ENCODE measurements at places on chromosomes 16 and 17.

- DNase-seq = no peak
Measured at GRCh38 chr16:48126801-48127644, 28.8 kb downstream of the ABCC12 start.

DNA sequence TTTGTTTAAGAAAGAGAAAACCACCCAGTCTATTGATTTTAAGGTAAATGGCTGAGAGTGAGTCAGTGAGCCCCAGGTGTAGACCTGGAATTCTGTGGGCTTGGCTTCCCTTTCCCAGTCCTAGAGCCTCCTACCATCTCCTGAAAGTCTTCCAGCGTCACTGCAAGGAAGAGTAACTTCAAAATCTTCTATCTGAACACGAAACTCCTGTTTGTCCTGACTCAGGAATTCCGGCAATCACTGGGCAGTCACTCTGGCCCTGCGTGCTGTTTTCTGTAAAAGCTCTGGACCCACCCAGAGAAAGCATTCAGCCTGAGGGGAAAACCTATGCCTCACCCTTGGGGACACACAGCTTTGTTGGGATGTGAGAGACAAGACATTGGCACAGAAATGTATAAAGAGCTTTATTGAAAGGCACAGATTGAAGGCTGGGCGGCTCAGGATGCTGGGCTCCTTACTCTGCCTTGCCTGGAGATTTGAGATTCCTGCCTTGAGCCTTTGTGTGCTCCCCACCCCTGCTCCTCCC is 15.9 kb downstream of the MINK1 start:
- no peak for DNase-seq

- no peak for DNase-seq
Measured at GRCh38 chr17:44038604-44039011, 23.8 kb upstream of the TMEM101 start.

DNA sequence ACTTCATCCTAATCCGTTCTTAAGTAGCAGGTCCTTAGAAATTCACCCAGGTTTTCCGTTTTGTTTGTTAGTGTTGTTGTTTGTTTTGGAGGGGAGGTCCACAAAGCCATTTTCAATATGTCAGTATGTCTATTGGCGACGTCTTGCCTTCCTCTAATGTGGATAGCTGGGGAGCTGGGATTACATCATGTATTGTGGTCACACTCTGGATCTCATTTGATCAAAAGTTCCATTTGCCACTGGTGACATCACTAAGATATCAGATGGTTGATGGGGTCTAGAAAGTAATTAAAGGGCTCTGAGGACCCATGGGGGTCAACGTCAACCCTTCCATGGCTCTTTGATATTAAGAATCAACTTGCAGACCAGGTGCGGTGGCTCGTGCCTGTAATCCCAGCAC is 2.7 kb upstream of the EPN3 start:
- DNase-seq = no peak

DNA sequence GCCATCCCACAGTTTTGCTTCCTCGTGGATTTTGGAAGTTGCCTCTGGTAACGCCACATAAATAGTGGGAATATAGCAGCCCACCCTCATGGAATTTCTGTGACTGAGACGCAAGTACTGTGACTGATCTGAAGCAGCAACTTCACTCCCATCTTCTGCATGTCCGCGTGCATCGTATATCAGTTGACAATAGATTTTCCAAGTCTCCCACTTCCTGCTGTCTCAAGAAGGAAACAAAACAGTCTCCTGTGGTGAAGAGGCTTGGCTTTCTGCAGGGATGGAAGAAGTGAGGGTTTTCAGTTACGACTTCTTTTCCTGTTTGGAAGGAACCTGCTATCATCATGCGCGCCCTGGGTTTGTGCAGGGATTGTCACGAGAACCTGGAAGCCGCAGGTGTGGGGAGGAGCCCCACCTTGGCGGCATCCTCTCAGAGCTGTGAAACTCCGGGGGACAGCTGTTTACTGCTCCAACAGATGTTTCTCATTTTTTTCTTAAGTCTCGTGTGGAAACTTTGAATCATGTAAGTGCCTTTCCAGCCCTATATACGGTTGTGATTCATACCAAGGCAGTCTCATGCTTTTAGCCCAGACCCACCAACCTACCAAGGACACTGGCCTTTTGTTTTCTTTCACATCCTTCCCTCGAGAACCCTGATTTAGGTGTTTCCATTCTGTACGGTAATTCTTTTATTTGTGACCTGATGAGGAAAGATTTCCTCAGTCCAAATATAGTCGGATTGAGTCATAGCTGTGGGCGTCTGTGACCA is 57.5 kb downstream of the WIPI1 start:
- no peak for DNase-seq

GRCh38 chr16:73053364-73054124 is 5.6 kb upstream of the ZFHX3 start:
- no peak for DNase-seq

DNA sequence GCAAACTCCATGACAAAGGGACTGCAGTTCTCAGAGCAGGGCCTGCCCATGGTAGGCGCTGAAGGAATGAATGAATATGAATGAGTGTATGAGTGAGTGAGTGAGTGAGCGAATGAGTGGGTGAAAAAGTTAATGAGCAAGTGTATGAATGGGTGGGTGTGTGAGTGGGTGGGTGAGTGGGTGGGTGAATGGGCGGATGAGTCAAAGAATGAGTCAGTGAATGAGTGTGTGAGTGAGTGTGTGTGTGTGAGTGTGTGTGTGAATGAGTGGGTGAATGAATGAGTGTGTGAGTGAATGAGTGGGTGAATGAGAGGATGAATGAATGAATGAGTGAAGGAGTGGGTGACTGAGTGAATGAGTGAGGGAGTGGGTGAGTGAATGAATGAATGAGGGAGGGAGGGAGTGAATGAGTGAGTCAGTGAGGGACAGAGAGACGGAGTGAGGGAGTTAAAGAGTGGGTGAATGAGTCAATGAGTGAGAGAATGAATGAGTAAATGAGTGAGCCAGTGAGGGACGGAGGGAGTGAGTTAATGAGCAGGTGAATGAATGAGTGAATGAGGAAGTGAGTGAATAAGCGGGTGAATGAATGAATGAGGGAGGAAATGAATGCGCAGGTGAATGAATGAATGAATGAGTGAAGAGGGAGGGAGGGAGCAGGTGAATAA is 11.1 kb upstream of the CHMP6 start:
- DNase-seq = no peak

DNA sequence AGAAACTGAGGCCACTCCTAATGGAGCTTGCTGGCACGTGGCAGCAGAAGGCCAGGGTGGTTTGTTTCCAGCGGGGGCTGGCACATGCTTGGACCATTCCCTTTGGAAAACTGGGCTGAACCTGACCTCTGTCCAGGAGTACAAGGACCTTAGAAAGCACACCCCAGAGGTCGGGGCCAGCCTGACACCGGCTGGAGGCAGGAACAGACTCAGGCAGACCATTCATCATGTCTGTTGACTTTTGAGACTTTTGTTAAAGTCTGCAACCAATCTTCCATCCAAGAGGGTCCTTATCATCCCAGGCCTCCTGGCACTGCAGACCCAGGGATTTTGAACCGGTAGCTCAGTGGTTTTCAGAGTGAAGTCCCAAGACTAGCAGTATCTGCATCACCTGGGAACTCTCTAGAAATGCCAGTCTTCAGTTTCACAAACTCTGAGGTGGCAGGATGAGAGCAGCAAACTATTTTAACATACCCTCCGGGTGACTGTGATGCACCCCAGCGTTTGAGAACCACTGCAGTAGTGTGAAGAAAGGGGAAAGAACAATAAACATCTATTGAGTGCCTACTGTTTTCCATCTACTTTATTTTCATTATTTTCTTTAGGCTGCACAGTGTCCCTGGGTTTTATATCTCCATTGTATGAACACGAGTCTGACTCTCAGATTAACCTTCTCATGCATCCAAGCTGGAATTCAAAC is 145.3 kb upstream of the PLCG2 start:
- no peak for DNase-seq

DNA sequence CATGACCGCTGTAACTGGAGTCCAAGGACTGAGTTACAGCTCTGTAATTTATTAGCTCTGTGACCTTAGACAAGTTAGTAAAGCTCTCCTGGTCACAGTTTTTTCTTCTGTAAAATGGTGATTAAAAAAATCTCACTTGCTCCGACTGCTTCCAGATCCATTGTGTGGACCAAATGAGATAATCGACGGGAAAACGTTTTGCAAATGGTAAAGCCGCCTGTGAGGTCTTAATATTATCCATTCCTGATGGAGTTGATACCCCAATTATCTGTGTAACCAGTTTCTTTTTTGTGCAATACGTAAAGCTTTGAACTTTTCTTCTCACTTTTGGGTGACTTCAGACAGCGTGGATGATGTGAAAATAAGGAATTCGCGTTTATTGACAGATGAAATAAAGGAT is 422.9 kb downstream of the UTP18 start:
- no peak for DNase-seq

DNA sequence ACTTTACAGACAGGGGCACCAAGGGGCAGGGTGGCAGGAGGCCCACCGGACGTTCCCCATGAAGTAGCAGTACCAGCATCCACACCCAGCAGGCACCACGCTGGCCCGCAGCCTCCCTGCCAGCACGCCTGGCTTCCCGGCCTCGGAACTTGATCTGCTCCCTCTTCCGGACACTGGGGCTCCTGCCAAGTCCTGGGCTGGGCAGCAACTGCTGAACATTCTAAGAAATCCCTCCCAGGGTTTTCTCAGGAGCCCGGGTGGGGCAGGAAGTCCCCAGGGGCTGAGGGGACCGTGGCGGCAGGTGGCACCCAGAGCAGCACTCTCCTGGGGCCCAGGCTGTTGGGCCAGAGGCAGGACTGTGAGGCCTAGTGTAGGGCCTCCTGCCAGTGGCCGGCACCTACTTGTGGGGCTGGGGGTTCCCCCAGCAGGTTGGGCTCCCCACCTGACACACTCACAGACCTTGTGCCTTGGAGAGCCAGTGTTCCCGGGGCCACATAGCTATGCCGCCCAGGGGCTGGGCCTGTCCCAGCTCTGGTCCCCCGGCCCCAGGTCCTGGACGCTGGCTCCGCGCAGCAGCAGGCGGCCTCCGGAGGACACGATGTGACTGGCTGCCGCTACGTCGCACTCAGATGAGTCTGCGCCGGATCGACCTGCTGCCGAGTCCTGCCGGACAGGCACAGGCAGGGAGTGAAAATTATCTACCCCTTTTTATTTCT is 86.2 kb upstream of the CBX4 start:
- no peak for DNase-seq

DNA sequence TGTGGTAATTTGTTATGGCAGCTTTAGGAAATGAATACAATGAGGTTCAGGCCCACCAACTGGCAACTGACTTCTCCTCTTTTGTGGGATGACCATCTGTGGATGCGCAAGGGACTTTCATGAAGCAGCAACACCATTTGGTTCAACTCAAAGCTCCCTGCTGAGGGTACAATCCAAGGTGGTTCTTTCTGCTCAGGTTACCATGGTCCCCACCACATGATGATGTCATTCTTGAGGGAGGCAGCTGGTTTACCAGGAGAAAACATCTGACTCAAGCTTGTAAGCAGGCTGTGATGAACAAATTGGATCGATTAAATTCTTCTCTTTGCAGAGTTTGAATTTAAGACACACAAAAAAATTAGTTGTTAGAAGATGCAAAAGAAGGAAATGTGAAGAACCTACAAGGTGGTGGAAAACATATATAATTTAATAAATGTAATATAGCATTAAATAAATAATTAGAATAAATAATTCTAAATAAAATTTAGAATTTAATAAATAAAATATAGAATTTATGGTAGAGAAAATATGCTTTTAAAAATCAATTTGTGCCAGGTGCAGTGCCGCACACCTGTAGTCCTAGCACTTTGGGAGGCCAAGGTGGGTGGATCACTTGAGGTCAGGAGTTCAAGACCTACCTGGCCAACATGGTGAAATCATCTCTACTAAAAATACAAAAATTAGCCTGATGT is 67.6 kb upstream of the ANKFN1 start:
- DNase-seq = no peak

- no peak for DNase-seq
Measured at GRCh38 chr16:69909043-69909442, 42.1 kb upstream of the CLEC18A start.

DNA sequence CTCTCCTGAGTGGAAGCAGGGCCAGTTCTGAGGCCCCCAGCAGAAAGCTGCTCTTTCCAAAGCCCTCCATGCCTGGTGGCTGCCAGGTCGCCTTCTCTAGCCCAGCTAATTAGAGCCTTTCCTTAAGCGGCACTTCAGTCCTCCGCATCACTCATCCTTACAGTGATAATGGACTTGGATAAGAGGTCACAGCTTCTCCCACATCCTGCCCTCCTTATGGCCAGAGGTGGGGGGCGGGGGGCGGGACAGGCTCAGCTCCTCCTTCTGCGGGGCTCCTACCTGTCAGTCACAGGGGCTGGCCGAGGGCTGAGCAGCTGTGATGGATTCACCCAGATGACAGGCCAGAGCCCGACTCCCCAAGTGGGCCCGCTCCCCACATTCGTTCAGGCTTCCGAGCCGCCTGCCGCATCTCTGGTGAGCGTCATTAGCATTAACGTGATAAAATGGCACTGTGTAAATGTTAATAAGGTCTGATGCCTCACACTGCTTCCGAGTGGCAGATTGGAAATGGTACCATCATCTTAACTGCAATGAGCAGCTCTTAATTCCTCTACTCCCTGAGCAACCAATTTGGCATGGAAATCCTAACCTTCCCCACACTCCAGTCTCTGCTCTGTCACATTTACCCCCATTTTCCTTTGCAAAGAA is 41.3 kb downstream of the GRIN2C start:
- no peak for DNase-seq

DNA sequence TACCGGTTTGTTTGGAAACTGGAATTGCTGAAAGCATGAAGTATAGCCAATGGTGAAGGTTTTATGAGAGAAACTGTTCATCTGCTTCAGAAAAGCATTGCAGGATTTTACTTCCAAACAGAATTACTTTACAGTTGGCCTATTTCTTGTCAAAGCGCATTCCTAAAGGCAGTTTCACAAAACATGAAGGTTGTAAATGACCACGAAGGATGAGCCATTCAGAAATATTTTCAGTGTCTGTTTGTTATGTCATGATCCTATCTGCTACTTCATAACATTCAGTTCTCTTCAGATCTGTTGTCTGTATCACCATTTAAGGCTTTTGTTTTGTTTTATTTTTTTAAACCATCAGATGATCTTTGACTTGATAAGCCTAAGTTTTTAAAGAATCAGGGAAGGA is 45.7 kb downstream of the AATF start:
- no peak for DNase-seq

GRCh38 chr17:82175201-82175600 is 37.4 kb downstream of the CCDC57 start:
- DNase-seq = no peak
